Head of caudate nucleus (tissue), 42 donors: ENCODE measurements at places on chromosomes 3 and 15.

DNA sequence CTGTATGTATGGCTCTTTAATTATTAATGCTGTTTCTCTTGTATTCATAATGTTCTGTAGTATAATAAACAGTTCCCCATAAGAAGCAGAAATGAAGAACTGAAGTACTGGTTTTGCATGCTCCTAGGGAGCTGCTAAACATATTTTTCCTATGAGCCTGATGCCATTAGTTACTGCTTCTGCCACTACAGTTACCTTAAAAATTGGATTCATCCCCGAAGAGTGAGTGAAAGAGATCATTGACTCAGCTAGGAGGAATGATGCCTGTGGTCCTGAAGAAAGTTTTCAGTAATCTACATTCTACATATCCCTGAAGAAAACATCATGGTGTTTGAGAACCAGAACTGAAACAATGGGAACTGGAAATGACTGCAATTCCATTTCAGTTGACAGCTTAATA, 37.1 kb upstream of the ST3GAL6 start:
- DNase-seq: no peak

GRCh38 chr15:63712828-63713520, 115.8 kb downstream of the FBXL22 start:
- DNase-seq: no peak

DNA sequence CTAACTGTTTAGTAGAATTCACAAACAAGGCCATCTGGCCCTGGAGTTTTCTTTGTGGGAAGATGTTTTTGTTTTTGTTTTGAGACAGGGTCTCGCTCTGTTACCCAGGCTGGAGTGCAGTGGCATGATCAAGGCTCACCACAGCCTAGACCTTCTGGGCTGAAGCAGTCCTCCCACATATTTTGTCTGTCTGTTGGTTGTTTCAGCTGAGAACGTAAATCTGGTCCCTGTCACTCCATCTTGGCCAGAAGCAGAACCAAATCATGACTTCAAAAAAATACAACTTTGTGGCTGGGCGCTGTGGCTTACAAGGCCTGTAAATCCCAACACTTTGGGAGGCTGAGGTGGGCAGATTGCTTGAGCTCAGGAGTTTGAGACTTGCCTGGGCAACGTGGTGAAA, 27.1 kb downstream of the MRAS start:
- no peak for DNase-seq

DNA sequence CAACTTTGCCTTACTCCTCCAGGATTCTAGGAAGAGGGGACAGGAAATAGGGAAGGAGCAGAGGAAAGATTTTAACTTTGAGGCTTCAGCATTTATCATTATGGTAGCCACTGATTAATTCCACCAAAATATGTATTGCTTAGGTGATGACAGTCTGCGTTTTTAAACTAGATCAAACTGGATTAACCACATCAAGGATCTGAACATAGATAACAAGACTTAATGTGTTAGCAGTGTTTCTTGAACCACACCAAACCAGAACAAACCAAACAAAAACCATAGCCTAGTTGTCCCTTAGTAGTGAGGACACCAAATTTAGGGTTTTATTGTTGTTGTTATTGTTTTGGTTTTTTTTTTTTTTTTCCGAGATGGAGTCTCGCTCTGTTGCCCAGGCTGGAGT, 113.5 kb upstream of the LMOD3 start:
- DNase-seq: no peak

- DNase-seq: no peak
Observed at GRCh38 chr15:40744815-40745152, 10.3 kb downstream of the RMDN3 start.

DNA sequence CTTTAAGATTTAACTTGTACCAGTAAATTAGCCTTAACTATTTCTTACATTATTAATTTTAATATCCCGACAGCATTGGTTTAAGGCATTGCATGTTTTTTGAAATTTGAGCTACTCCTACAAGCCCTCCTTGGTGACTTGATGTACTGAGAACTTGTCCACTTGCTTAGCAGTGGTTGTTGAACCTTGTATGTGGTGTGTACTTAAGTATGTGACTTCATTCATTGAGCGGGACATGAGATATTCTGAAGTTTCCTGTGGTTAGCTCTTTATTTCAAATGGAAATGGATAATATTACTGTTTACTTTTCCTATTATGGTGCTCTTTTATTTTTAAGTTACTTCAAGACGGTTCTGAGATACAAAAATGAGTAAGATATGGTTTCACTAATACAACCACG, 3.6 kb upstream of the COL6A5 start:
- no peak for DNase-seq

- DNase-seq: no peak
Observed at GRCh38 chr15:86903642-86904421, 824.2 kb downstream of the AGBL1 start.

GRCh38 chr15:35444557-35445204, 101.3 kb downstream of the DPH6 start:
- DNase-seq: no peak

- DNase-seq: no peak
Observed at GRCh38 chr15:59522988-59523461, 85.0 kb downstream of the FAM81A start.

GRCh38 chr15:71316911-71317310, 201.6 kb downstream of the THSD4 start:
- no peak for DNase-seq

GRCh38 chr3:16148783-16149182, 25.7 kb upstream of the GALNT15 start:
- no peak for DNase-seq

DNA sequence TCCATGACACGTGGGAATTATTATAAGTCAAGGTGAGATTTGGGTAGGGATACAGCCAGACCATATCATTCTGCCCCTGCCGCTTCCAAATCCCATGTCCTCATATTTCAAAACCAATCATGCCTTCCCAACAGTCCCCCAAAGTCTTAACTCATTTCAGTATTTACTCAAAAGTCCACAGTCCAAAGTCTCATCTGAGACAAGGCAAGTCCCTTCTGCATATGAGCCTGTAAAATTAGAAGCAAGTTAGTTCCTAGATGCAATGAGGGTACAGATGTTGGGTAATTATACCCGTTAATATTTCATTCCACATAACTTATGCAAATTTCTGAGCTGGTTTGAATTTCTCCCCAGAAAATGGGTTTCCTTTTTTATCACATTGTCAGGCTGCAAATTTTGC, 47.7 kb downstream of the RNF111 start:
- DNase-seq: no peak

DNA sequence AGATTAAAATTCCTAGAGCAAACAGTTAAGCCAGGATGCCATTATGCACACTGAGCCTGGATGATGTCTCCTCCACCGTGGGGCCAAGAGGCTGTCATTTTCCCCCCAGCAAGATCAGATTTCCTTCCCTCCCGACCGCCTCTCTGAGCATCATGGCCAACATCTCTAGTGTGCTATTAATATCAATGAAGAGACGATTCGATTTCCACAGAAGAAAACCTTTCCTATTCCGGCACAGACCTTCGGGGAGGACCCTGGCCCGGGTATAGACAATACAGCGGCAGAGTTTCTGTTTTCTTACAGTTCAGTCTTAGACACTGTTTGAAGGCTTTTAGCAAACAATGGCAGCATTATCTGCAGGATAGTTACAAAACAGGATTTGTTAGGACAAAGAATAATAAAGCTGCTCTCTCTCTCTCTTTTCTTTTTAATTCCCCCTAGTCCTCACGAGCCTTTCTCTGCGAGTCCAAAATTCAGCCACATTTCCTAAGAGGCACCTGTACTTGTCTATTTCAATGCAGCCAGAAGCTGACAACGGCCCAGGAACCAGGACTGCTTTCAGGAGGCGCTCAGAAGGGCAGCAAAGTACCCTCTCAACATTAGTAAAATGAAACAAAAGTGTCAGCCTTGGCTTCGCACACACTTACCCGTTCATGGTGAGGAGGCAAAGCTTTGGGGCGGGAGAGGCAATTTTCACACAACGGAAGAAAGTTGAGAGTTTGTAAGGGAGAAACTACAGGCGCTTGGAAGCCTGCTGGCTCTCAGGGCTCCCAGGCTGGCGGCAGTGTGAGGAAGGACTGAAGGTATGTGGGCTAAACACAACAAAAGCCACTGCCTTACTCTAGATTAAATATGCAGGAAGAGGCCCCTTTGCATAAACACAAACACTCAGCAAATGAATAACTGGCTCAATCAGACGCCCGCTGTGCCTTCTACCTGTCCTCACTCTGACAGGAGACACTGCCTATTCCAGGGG, 278.0 kb downstream of the FOXP1 start:
- DNase-seq: peak; percentile 28

DNA sequence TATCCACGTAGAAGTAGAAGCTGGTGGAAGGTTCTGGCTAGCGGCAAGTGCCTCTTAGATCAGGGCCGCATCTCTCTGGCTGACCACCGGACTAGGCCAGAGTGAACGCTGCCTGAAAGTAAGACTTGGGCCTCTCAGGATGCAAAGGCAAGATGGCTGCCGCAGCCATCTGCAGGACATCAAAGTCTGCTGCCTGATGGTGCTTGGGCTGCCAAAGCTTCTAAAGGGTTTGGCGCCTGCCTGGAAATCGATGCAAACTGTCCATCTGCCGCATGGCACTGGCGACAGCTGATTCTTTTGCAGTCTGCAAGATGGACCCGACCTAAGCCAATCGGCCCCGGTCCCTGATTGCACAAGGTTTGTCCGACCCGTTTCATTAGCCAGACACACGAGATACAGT, 196.7 kb upstream of the TBC1D5 start:
- DNase-seq: no peak

GRCh38 chr3:46094506-46094905, 67.2 kb upstream of the XCR1 start:
- DNase-seq: no peak

DNA sequence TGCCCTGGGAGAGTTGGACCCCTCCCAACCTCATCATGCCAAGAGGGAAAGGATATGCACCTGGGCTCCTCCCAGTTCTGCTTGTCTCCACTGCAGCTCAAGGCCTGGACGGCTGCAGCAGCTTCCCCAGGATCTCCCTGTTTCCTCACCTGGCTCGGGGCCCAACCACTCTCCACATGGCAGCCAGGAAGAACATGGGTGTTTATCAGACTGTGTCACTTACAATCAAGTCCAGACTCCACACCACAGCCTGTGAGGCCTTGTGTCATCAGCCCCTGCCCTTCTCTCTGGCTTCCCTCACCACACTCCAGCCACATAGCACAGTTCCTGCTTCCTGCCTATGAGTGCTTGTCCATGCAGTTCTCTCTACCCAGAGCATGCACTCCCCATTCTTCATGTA, 534.4 kb downstream of the EPHB1 start:
- no peak for DNase-seq

GRCh38 chr3:45946307-45946706, 3.0 kb downstream of the CXCR6 start:
- DNase-seq: no peak

DNA sequence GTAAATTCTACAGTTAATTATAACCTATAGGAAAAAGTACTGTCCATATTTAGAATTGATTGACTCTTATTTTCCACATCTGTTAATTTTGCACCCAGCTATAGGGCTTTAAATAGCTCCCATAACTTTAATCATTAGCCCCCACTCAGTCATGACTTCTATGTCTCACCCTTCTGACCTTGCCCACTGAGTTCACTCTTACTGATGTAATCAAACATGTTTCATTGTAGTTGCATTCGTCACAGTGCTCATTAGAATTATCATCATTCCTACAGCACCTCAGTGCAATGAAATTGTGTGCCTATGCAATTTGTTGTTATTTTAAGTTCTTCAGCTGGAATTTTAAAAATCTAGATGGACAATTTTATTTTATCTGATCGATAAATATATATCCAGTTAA, 151.4 kb downstream of the TIGIT start:
- DNase-seq: no peak

GRCh38 chr3:36852071-36852470, 87.7 kb upstream of the DCLK3 start:
- no peak for DNase-seq

DNA sequence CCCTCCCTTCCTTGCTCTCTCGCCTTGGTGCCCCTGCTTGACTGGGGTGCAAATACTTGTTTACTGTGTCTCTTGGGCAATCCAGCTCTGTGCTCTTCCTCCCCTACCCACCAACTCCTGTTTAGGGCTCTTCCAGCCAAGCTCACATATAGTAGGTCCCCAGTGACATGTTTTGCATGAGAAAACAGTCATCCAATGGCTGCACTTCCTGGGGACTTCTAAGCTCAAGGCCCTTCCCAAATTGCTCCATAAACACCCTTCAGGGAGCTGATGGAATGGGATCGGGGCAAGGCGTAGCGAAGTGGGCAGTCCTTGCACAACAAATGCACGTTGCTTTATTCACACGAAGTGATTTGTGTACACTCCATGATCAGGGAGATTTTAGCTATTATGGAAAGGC, 9.4 kb upstream of the COPG1 start:
- no peak for DNase-seq

DNA sequence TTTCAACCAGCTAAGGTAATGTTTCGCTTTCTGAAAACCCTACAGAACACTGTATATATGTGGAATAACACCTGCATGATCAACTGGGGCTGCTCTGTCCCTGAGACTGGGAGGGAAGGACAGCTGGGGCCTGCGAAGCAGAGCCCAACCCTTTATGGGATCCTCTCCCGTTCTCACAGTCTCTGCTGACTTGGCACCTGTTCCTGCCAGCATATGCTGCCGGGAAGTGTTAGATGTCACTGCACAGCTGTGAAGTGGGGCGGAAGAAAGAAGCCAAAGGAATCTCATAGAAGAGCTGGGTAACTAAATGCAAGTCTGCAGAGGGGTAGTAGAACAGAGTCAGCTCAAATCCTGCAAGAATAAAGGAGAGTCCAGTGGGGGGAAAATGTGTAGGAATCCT, 29.6 kb downstream of the LRRC3B start:
- DNase-seq: peak; percentile 16

GRCh38 chr3:61805510-61806080, 244.2 kb downstream of the PTPRG start:
- DNase-seq: no peak

- peak; percentile 64 for DNase-seq
Observed at GRCh38 chr3:186772701-186773417, 10.5 kb upstream of the EIF4A2 start.

DNA sequence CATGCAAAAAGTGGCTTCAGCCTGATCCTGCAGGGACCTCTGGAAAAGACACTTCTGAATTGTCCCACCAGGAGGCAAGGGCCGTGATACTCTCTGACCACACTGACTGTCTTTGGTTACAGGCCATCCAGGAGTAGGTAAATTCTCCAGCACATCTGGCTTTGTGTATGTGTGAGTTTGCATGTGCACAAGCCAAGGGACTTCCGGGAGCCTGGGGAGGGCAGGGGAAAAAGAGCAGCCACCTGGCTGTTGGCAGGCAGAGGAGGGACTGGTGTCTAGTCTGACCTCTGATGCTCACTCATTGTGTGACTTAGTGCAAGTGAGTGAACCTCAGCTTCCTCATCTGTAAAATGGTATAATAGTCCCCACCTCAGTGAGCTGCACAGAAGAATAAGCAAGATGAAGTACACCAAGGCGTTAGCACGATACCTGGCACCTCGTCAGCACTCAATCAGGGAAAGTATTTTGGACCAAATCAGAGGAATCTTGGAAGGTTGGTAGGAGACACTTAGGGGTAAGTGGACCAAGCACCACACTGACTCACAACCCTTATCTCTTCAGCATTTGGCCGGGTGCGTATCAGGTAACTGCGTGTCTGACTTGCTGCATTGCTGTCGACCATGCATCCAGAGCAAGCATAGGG, 19.1 kb downstream of the KLHL6 start:
- no peak for DNase-seq

- no peak for DNase-seq
Observed at GRCh38 chr3:144362126-144362525, 390.5 kb downstream of the DIPK2A start.

- DNase-seq: peak; percentile 65
Observed at GRCh38 chr3:129224984-129225393, 24.4 kb upstream of the COPG1 start.

- no peak for DNase-seq
Observed at GRCh38 chr15:23503980-23504379, 56.9 kb upstream of the GOLGA6L2 start.

- no peak for DNase-seq
Observed at GRCh38 chr3:191428177-191428576, 32.8 kb upstream of the PYDC2 start.
